Activated naive CD8-positive, alpha-beta T cell treated with anti-CD3 and anti-CD28 coated beads for 36 hours (primary cell): ENCODE measurements at places on chromosomes 7 and 10. TPM values are rescaled to one million over a fixed set of nuclear protein-coding genes. Genes with fewer than 3 reads are reported as not detected.
A peak's percentile ranks its signal among the peaks of the same experiment; 100 is the strongest.

DNA sequence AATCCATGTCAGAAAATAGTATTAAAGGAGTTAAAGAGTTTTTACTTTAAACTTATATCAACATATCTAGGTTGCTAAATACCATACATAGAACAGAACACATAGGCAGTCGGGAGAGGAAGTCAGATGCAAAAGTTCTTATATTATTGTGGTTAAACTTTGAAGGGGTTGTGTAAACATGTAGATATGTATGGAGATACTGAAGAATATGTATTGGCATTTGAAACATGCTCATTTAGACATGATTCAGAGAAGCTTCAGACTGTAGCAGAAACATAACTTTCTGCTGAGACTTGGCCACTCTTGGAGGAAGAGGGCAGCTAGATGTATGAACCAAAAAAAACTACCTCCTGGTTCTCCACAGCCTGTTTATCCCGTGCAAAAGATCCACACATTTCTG is 103.5 kb upstream of the FERD3L start:
- no peak for DNase-seq

DNA sequence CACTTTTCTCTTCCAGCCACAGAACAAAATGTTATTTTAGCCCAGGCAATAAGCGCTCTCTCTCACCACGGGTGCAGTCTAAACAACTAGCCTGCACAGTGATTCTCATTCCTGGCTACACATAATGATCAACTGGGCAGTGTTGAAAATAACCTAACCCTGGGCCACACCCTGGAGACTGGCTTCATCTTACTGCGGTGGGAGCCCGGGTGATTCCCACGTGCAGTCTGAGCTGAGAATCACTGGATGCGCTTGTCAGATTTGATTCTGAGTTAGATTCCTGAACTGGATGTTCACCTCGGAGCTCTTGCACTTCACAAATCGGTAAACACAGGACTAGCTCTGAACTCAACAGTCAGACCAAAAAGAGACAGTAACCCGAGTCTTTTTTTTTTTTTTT is 14.9 kb downstream of the ZC3HAV1 start:
- DNase-seq: no peak

Gene SFTPA1
- not detected for total RNA-seq

GRCh38 chr10:59950105-59950504 is 43.7 kb upstream of the CCDC6 start:
- DNase-seq: no peak

DNA sequence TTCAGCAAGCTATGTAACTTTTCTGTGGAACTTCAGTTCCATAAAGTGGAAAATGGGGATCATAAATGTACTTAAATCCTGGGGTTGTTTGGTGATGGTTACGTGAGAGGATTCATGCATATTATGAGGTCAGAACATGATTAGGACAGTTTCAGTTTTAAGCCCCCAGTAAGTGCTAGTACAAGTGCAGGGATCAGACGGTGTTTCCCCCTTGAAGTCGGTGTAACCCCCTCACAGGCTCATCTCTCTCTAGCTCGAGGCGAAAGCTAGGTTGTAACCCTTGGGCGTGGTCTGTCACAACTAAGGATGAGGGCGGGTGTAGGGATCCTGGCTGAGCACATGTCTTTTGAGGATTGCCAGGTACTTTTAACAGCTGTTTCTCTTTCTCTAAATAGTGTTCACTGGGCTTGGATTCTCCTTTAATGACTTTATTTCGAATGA is 84.7 kb downstream of the SPAG6 start:
- no peak for DNase-seq

DNA sequence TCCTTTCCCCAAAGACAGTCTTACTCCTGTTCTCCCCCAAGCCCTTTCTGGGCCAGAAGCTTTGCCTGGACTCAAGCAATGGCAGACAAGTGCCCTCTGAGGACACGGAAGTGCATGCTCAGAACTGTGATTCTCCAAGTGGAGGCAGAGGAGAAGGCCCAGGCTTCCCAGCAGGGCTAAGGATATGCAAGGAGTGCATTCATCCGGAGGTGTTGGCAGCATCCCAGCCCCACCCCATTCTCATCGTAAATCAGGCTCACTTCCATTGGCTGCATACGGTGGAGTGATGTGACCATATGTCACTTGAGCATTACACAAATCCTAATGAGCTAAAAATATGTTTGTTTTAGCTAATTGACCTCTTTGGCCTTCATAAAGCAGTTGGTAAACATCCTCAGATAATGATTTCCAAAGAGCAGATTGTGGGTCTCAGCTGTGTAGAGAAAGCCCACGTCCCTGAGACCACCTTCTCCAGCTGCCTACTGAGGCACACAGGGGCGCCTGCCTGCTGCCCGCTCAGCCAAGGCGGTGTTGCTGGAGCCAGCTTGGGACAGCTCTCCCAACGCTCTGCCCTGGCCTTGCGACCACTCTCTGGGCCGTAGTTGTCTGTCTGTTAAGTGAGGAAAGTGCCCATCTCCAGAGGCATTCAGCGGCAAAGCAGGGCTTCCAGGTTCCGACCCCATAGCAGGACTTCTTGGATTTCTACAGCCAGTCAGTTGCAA is 1.4 kb upstream of the RBP3 start:
- no peak for DNase-seq

- DNase-seq: no peak
Observed at GRCh38 chr7:106054156-106054910, 57.8 kb downstream of the SYPL1 start.

Gene CFAP70
- total RNA-seq: 0.58 TPM

DNA sequence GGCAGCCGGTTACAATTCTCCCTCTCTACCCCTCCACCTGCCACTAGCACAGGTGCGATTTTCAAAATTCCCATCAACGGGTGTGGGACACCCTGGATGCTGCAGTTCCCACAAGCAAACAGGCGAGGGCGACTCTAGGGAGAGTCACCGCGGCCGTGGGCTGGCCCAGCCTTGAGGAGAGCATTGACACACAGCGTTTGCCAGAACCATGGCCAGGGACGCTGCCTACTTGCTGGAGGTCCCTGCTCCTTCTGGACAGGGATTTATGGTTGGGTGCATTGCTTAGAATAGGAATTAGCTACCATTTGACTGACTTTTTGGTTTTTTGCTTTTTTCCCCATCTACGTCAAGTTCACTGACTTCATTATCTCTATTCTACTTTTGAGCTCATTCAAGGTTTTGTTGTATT is 19.0 kb upstream of the CLDN4 start:
- DNase-seq: peak; percentile 55

- DNase-seq: no peak
Observed at GRCh38 chr10:58918887-58919286, 257.6 kb upstream of the PHYHIPL start.

- DNase-seq: no peak
Observed at GRCh38 chr7:96408881-96409280, 87.0 kb upstream of the SLC25A13 start.

Gene DUSP5
- total RNA-seq: 30.1 TPM

DNA sequence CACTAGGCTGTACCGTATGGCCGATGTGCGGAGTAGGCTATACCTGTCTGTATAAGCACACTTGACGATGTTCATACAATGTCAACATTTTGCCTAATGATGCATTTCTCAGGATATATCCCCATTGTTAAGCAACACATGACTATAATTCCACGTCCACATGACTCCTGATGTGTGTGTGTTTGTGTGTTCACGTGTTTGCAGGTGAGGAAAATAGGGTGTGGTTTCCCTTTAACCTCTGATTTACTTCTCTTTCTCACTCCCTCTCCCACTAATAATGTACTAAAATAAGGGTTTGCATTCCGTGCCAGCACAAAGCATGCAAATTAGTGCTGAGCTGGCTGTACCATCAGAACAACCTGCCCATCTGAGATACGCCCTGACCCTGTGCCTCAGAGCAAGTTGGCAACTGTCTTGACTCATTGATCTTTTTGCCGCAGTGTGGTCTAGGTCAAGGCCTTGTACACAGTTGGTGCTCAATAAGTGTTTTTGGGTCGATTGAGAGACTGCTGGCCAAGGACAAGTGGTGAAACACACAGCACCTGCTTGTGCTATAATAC is 64.6 kb upstream of the DOCK1 start:
- no peak for DNase-seq

GRCh38 chr7:151715666-151716315 is 161.1 kb downstream of the PRKAG2 start:
- no peak for DNase-seq

DNA sequence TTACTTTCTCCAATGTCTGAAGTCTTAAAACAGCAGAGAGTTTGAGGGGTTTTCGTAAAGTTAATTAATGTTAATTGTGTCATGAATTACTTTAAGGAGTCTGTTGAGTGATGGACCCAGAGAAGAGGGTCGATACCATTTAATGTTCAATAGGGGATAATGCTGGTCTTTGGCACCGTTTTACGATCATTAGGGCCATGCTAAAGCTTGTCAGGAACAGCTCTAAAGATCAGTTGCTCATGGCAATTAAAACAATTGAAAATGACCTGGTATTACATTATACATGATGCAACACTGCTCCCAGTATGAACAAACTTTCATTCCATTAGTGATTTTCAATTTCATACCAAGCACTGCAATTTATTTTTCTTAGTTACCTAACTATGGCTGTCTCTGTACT is 296.9 kb downstream of the ETV1 start:
- DNase-seq: no peak
